ENCODE measurements at places on chromosomes 2 and 18. TPM values are rescaled to one million over a fixed set of nuclear protein-coding genes. Genes with fewer than 3 reads are reported as not detected.

Gene CAVIN2
- 170 TPM for total RNA-seq

Gene FEV
- total RNA-seq, result not detected

Gene DSG2
- total RNA-seq, result 5.9 TPM

Gene PDCD1
- not detected for total RNA-seq

Gene ASPRV1
- 0.16 TPM for total RNA-seq

Gene UGT1A8
- not detected for total RNA-seq

Gene C2orf74
- total RNA-seq, result 6.3 TPM

Gene SERPINB10
- total RNA-seq, result not detected

Gene ANTXR1
- 1.1 TPM for total RNA-seq

Gene FN1
- 3,127 TPM for total RNA-seq

Gene ALK
- total RNA-seq, result not detected

All from bladder microvascular endothelial cell (primary cell).